ENCODE measurements at places on chromosomes 7 and 10.

DNA sequence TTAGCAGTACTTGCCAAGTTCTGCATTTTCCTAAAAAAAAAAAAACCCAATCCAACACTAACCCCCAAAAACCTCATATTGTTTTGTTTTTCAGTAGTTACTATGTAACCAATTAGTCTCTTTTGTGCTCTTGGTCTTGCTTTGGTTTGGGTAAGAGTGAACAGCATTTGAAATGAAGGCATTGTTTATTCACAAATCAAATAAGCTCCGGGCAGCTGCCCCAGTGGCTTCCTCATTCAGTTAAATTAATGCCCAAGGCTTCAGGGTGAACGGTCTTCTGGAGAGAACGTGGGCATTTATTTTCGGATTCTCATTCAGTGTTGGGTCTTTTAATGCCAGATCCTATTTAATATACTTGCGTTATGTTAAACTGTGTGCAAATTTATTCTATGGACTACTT, 108.7 kb downstream of the GFRA1 start:
- DNase-seq = no peak

DNA sequence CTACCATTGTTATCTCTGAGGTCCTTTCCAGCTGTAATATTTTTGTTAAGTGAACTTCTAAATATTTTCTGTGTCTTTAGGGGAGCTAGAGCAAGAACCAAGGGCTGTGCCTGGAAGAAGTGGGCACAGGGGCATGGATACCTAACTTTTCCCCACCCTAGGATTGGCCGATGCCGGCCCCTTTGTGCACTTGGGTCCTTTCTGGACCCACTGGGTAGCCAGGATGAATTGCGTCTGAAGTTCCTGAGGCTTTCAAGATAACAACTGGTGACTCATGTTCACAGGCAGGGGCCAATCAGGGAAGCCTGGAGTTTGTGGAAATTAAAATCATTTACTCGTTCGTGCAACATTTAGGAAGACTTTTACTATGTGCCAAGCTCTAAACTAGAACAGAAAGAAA, 758 bp downstream of the DPCD start:
- DNase-seq = peak; percentile 75

GRCh38 chr7:41955893-41956675, 253.2 kb upstream of the INHBA start:
- DNase-seq = peak; percentile 99

GRCh38 chr10:76049581-76050290, 618.3 kb downstream of the LRMDA start:
- DNase-seq = no peak
